Cortex of kidney (tissue), 1 donor: ENCODE measurements at places on chromosomes 6 and 20.

- no peak for DNase-seq
Measured at GRCh38 chr6:33343953-33344611, 26.5 kb upstream of the ZBTB22 start.

DNA sequence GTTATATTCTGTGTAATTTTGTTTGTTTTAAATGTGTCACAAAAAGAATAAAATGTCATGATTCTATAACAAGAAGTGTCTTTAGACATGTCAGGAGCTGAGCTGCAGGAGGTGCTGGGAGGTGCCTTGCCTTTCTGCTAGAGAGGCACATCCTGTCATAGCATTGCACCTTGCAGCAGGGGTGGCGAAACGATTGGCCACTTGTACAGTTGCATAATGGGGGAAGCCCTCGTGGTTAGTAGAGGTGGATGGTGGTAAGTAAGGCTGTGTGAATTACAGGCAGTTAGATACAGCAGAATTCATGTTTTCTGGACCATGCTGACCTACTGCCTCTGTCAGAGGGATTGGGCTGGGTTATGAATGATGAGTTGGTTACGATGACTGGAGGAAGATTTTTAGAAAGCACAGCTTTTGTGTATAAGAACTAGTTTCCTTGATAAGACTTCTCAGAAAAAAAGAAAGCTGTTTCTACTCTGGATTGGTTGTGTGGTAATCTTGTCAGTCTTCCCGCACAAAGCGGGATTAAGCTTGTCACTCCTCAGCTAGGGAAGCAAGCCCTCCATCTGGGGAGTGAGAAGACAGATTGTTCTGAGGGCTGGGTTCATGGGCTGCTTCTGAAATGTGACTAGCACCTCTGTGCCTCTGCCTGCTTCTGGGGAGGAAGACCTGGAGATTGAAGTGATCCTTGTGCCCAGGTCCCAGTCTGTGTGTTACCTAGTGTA, 74.9 kb downstream of the FOXO3 start:
- DNase-seq, result no peak

DNA sequence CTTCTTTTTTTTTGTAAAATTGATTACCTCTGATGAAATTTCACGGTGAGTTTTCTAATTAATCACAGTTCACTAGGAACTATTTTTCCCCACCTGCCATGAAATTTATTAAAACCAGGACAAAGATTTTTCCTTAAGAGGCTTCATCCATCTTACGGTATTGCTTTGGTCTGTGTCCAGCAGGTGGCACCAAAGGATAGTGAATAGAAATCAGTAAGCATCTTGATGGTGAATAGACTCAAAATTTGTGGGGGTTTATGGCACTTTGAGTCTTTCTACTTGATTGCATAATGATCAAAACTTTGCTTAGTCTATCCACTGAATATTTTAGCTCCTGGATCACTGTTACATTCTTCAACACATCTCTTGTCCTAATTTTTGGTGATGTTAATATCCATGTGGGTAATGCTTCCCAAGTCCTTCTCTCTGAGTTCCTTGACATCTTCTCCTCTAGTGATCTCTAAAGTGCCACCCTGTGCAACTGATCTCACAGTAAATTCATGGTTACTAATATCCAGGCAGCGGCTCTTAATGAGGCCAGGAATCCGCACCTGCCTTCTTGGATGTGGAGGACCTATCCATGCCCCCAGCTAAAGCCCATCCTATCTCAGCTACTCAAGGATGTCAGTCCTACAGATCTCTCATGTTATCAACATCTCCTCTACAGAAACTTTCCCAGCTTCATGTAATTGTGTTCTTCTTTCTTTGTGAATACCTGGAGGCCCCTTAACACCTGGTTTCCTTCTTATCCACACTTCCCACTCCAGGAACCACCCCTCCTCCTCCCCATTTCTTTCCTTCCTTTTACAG, 54.5 kb downstream of the STMND1 start:
- no peak for DNase-seq

DNA sequence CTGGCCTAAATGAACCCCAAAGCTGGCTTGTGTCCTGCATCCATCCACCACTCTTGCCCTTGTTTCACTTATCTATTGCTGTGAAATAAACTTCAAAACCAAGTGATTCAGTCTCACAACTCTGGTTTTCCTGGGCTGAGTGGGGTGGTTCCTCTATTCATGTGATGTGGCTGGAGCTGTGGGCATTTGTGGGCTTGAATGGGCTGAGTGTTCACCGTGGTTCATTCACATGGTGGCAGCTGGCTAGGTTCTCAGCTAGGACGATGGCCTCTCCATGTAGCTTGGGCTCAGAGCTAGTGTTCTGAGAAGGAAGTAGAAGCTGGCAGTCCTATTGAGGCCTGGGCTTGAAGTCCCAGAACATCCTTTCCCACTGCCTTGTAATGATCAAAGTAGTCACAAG, 30.4 kb downstream of the FKBP1A start:
- no peak for DNase-seq

- no peak for DNase-seq
Measured at GRCh38 chr6:98833057-98833306, 1.4 kb upstream of the POU3F2 start.

DNA sequence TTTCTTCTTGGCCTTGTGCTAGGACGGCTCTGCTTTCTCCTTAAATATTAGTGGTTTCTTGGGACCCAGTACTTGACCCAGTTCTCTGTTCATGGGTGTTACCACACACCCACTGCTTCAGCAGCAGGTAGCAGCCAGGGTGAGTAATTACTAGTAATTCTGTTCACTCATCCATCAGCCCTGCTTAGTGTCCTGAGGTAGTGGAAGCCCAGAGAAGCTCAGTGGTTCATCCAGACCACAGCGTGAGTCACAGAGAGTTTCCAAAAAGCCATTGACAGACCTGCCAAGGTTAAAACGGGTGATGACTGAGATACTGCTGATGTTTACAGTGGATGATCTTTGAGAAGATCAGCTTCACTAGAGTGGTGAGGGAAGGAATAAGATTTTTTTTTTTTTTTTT, 51.7 kb upstream of the HINT3 start:
- DNase-seq, result no peak

DNA sequence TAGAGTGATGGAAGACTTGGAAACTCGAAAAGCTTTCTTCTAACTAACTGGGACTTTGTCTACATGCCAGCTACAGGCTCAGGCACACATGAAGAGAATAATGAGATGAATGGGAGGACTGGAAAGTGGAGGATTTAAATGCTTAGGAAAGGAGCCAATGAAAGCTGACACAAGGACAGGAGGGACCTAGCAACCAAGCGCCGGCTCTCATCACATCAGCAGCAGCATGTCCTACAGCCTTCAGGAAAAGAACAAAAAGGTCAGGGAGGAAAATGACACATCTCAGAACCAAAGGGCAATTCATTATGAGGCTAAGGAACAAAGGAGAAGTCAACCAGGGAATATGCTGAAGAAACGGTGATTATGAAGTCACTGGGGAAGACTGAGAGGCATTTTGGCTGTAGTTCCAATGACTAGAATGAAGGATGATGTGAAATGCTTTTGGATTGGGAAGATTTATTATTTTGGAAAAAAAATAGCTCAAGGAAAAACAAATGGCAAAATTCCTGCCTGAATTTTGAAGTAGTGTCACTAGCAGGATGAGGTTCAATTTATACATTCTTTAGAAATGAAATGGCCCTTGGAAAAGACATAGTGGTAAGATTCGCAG, 5.7 kb downstream of the BACH2 start:
- DNase-seq, result no peak
